ENCODE measurements at places on chromosomes 4 and X.

GRCh38 chrX:111917591-111917990, 41.6 kb downstream of the TRPC5OS start:
- DNase-seq, result no peak

GRCh38 chrX:34275699-34276098, 143.6 kb upstream of the FAM47A start:
- DNase-seq, result no peak

- DNase-seq, result no peak
Observed at GRCh38 chrX:118530219-118530911, 34.8 kb downstream of the DOCK11 start.

- no peak for DNase-seq
Observed at GRCh38 chr4:40307627-40308497, 27.3 kb upstream of the CHRNA9 start.

- no peak for DNase-seq
Observed at GRCh38 chr4:108166441-108167315, 2.1 kb downstream of the LEF1 start.

DNA sequence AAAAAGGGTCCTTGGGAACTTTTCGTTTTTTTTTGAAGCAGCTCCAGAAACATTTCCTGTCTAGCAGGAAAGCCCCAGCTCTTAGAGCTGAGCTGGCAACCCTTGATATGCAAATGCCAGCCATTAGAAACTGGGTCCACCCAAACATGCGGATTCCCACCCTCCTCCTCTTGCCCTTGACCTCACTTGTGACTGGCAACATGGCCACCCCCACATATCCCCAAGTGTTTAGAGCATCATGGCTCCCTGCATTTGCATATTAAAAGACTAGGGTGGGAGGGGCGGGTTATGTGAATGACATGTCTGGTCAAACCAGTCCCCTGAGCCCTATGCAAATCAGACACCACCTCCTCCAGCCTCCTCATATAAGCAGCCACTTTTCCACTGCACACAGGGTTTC, 671.1 kb downstream of the FAT4 start:
- DNase-seq, result no peak

DNA sequence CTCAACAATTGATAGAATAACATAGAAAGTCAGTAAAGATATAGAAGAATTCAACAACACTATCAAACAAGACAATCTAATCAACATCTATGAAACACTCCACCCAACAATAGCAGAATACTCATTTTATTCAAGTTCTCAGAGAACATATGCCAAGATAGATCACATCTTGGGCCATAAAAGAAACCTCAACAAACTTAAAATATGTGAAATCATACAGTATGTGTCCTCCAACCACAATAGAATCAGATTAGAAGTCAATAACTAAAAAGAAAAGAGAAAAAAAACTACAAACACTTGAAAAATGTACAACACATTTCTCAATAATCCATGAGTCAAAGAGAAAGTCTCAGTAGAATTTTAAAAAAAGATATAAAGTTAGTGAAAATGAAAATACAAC, 78.6 kb upstream of the LDB2 start:
- no peak for DNase-seq

- DNase-seq, result no peak
Observed at GRCh38 chr4:72900952-72901351, 168.6 kb downstream of the COX18 start.

DNA sequence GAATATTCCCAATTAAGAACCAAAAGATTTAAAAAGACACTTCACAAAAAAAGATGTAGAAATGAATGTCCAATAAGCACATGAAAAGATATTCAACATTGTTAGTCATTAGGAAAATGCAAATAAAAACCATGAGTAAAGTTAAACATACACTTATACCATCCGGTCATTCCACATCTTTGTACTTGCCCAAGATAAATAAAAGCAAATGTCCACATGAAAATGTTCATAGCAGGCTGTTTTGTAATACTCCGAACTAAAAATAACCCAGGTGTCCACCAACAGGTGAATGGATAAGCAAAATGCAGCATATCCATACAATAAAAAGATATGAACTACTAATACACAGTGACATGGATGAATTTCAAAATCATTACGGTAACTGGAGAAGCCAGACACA, 28.6 kb upstream of the ZCCHC4 start:
- DNase-seq, result no peak

DNA sequence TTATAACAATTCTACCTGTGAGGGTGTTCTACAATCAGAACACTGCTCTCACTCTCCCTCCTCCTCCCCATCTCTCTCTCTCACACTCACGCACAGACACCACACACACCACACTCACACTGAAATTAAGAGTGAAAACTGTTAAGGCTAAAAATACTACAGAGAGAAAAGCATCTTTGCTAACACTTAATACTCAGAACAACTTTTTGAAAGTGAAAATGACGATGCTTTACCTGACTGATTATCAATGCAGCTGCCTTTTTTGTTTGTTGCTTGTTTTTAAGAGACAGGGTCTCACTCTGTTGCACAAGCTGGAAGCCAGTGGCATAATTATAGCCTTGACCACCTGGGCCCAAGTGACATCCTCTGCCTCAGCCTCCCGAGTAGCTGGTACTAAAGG, 222.4 kb downstream of the APBB2 start:
- peak; percentile 9 for DNase-seq

DNA sequence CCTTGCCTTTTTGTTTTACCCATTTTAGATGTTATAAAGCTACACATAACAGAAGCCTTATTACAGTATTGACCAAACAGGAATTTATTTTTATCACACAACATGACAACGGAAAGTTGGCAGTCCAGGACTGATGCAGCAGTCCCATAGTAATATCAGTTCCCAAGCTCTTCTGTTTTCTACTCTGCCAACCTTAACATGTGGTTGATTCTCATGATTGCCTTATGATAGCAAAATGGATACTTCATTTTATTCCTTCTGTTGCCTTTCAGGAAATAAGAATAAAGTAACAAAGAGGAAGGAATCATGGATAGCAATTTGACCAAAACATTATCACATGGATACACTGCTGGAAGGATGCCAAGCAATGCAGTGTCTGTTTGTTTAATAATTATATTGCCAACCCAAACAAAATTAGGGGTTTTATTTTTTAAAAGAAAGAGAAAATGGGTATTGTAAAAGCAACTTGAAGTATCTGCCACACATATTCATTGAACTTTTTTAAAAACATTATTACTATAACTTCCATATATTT, 275.7 kb downstream of the STPG2 start:
- peak; percentile 2 for DNase-seq

DNA sequence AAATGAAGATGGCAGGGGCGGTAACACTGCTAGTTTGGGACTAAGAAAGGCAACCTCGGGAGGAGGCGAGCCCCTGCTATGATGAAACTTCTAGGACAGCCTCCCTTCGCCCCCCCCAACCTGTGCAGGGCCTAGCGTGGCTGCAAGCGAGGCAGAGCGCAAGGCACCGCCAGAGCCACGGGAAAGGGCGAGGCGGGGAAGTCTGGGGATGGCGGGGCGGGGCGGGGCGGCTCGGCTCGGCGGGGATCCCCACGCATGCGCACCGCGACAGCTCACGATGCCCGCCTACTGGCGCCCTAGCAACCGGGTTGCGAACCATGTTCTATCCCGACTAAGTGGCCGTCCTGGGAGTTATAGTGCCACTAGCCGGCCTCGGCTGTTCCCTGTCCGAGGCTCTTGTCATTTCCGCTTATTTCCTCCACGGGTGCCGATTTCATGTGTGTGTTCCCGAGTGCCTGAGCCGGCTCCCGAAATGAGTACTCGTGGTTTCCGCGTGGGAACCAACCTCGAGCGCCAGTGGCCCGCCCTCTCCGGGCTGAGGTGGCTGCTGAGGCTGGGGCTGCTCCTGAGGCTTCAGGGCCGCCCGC, 28.7 kb upstream of the RBMX start:
- peak; percentile 75 for DNase-seq

DNA sequence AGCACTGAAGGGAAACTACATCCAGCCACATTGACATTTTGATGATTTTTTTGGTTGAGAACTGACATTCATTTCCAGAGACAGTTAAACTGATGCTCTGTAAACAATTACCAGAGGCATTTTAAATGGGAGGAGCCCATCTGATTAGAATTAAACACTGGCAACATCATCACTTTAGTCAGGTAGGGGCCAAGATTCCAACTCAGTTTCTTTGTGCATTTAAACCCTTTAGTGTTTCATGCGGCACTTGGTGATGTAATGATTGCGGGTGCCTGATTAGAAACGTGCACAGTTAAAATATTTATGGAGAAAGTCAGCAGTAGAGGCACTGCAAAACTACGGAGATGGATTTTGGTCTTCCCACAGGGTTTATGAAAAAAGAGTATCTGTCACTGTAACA, 16.1 kb downstream of the TNIP3 start:
- DNase-seq, result no peak

DNA sequence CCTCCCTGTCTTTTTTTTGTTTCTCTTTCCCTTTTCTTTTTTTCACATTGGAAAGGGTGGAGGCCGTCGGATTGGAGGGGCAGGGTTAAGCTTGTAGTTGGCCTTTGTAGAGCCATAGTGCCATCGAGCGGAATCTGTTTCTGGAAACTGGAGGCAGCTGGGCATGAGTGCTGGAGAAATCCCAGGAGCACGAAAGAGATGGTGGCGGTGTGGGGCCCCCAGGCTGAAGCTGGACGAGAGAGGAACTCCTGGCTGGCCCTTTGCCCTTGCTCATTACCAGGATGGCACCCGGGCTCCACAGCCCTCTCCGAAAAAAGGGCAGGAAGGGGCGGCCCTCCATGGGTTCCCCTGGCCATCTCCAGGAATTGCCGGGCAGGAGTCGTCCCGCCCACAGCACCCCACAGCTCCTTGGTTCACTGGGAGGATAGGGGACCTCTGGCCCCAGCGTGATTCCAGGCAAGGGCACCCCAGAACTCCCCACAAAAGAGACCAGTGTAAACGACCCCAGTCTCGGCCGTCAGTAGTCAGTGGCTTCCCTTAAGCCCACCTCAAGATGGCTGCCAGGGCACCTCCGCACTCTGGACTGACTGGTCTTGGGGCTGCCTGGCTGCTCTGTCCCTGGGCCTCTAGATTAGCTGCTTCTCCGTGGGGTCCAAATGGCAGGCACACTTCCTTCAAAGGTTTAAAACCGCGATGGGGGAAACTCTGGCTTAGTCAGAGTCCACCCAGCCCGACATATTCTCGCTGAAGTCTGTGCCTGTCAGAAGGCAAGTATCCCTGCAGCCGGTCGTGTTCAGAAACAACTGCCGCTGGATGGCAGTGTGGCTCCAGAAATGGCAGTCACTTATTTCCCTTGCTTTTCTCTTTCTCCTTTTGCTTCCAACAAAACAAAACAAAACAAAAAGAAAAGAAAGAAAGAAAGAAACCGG, 74.1 kb downstream of the NBDY start:
- peak; percentile 78 for DNase-seq

DNA sequence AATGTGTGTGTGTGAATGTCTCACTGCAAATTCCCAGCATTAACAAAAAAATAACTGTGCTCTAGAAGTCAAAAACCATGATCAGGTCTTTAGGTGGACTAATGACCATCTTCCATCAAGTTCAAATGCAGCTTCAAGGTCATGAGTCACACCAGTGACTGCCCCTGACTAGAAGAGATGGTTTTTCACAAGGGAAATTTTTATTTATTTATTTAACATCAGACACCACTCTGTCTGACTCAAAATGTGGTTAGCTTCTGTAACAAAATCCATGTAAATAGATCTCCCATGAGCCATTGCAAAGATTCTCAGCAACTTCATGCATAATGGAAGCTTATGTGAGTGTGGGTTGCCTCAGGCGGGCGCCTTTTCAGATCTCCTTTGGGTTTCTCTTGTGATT, 219.2 kb downstream of the KIT start:
- no peak for DNase-seq

Data from lung microvascular endothelial cell (primary cell).